ENCODE measurements at places on chromosomes 6 and 20.

- DNase-seq: no peak
Measured at GRCh38 chr6:71367756-71368155, 79.1 kb downstream of the OGFRL1 start.

GRCh38 chr6:53010504-53010903 is 15.4 kb upstream of the GSTA4 start:
- DNase-seq: no peak

DNA sequence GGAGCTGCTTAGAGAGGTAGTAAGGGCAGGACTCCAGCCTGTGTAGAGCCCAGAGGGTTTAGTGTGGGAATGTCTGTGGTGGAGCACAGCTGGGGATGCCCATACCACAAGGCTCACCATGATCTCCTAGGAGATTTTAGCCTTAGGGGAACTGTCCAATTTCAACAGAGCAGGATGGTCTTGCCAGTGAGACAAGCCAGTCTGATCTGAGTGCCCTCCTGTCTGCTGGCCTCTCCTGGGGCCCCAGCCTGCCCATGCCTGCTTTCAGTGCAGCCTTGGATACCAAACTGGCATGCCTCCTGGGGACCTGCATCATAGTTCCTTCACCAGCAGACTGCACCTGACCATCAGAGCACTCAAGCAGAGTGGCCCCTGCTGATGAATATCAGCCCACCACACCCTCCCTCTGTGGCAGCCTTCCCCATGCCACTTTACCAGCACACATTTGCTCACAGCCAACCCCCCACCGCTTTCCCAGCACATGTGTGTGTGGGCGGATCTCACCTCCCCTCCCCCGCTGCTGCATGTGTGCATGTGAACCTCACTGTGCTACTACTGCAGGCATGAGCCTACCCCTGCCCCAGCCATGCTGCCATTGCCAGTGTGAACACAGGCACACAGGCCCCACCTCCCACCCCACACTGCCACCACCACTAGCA is 7.9 kb upstream of the TREM1 start:
- DNase-seq: no peak

GRCh38 chr6:8065519-8065911 is 1.3 kb upstream of the BLOC1S5 start:
- DNase-seq: no peak

DNA sequence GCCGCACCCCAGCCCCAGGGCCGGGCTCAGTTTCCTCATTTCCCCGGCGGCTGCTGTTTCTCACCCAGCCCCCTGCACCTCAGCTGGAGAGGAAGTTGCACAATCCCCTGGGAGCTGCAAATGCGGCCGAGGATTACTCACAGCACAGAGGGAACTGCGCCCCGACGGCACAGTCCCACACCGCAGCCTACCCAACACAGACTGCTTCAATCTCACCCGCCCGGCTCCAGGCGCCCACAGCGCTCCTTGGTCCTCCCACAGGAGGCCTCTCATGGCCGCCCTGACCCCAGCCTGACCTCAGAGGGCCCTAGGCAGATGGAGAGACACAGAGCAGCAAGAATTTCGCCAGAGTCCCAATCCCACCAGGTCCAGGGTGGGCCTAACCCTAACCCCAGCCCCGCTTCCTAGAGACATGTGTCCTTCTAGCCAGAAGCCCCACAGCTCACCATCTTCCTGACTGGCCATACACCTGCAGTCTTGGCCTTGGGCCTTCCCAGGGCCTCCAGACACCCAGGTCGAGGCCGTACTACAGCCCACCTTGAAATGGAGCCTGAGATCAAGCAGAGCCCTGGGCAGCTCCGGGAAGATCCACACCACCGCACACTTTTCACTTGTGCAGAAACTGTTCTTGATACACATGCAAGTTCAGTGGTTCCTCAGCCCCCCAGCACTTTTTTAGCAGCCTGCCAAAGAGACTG is 11.7 kb downstream of the TFEB start:
- no peak for DNase-seq

DNA sequence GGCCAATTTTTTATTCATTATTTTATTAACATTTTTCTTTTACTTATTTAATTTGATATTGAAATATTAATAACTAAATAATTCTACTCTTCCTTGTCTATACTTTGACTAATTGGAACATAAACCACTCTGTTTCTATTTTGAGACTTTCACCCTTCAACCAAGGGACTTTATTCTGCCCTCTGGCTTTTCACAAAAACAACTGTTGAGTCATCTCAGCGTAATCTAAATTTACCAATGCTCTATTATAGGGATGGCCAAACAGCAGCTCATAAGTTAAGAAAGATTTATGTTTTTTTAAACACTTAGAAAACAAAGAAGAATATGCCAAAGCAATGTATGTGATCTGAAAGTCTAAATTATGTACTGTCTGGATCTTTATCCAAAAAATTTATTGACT is 46.7 kb downstream of the DOP1A start:
- no peak for DNase-seq

- DNase-seq: no peak
Measured at GRCh38 chr20:15236812-15237211, 899.4 kb upstream of the FLRT3 start.

DNA sequence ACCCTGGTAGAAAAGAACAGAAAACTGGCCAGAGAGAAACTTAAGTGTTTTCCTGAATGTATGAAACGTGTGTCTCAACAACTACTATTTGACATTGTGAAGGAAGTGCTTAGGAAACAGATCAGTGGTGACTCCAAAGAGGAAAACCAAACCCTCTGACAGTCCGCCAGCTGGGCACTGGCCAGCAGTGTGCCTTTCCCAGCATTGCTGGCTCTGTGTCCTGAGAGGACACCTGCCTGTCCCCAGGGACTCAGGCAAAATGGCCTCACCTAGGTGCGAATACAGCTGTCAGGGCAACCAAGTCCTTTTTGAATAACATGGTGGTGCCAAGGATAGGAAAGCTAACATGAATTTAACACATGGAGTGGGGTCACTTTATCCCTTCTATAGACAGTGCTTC is 72.5 kb downstream of the NDUFAF5 start:
- no peak for DNase-seq

GRCh38 chr6:133887156-133887879 is 1.6 kb upstream of the TCF21 start:
- DNase-seq: no peak

GRCh38 chr20:21109144-21109543 is 3.0 kb upstream of the LINC00237 start:
- no peak for DNase-seq

GRCh38 chr6:3323696-3324261 is 65.0 kb downstream of the PSMG4 start:
- DNase-seq: no peak
